ENCODE measurements at places on chromosomes 3 and 15.

GRCh38 chr15:76056931-76057330 is 2.9 kb upstream of the TMEM266 start:
- DNase-seq, result no peak

DNA sequence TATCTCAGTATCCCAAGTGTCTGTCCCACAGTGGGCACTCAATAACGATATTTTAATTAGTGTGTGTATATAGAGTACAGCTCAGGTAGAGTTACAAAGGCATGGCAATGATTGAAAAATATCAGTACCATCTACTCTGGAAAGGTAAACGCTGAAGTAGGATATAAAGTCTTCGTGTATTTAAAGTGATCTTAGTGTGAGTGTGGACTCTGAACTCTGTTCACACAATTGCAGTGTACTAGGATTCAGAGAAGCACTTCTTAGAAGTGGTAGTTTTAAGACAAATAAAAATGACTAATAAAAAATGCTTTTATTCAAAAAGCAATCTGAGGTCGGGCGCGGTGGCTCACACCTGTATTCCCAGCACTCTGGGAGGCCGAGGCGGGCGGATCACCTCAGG is 62.9 kb upstream of the RAP2B start:
- DNase-seq, result no peak

DNA sequence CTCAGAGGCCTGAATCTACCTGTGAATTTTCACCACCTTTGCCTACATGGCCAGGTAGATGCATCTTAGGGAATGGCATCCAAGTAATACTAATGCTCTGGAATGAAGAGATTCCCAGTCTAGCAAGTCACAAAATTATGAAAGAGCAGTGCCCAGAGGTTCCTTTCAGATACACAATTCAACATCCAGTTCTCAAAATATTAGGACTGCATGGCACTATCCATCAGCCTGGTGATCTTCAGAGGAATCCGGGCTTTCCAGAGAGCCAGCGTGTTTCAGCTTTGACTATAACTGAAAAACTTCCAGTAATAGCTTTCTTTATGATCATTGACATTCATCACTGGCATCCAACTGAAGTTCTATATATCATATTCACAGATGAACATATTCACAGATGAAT is 849.8 kb downstream of the AGBL1 start:
- DNase-seq, result no peak

- no peak for DNase-seq
Measured at GRCh38 chr3:14333621-14334020, 68.8 kb upstream of the SLC6A6 start.

DNA sequence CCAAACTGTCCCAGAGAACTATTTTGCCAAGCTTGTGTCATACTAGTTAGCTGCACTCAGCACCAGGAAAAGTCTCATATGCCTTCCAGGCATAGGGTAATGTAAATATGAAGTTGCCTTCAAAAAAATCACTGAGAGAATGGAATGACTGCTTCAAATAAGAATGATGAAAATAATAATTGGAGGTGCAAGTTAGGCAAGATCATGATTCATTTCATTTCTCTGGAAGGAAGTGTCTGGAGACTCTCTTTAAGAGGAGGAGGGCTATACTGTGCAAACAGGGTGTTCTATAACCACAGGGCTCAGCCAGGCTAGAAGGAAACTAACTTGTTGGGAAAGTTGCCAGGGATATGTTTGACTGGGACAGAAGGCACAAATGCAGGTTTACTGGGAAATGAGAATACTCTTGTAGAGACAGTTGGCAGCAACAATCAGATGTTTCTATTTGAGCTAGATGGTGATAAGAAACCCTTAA is 4.3 kb downstream of the SIDT1 start:
- no peak for DNase-seq

DNA sequence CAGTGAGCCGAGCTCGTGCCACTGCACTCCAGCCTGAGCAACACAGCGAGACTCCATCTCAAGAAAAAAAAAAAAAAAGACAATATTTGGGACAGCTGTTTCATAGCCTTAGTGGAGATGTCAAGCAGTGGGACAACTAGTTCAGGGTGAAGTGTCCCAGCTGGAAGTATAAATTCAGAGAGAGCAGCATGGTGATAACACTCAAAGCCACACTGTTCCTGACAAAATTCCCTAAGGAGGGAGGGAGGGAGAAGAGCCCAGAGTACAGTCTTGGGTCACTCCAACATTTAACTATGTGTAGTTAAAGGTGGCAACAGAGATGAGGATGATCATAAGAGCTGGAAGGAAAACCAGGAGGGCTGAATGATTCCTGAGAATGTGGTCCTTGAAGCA is 21.1 kb upstream of the IP6K2 start:
- DNase-seq, result no peak

DNA sequence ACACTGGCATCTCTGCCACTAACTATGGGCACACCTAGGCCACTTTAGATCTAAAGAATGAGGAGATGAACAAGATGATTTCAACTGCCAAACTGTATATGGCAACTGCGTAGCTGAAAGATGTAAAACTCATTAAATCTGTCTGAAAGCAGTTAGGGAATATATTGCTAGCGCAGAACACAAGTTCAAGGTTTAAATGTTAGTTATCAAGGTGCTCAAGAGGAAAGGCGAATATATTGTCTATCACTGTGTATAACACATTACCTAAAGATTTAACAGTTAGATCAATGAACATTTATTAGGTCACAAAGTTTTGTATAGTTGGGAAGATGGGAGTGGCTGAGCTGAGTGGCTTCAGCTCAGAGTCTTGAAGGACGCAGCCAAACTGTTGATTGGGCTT is 33.9 kb upstream of the PSMD6 start:
- no peak for DNase-seq

GRCh38 chr3:172132721-172133311 is 93.4 kb downstream of the FNDC3B start:
- DNase-seq, result no peak

- no peak for DNase-seq
Measured at GRCh38 chr15:45372041-45372995, 6.0 kb downstream of the GATM start.

DNA sequence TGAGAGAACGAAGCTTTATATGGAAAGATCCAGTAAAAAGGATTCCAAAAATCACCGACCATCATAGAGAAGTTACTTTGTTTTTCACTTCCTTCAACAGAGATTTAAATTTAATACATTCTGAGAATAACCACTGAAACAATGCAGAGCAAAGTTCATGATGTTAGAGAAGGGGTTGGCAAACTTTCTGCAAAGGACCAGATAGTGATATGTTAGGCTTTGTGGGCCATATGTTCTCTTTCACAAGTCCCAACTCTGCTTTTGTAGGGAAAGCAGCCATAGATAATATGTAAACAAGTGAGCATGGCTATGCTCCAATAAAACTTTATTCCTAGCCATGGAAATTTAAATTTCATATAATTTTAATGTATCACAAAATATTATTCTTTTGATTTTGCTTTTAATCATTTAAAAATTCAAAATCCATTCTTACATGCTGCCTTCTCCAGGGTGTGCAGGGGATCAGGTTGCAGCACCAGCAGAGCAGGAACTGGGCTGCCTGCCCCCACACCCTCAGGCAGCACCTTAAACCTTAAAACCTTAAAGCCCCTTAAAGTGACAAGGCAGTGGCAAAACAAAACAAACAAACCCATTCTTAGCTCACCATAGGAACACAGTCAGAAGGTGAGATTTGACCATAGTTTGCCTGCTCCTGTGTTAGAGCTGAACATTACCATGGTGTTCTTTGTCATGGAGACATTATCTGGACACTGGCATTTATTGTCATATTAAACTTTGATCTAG is 16.9 kb upstream of the IGSF10 start:
- no peak for DNase-seq

DNA sequence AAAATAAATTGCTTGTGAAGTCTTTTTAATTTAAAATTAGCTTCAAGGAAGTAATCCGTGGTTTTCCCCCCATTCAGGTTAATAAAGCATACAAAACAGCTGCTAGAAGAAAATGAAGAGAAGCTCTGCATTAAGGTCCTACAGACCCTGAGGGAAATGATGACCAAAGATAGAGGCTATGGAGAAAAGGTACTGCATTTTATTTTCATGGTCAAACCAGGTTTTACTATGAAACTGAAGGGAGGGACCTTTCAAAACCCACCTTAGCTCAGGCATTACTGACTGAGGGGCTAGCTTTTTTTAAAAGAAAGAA is 218.5 kb downstream of the ITPR1 start:
- DNase-seq, result no peak

- no peak for DNase-seq
Measured at GRCh38 chr3:133756716-133757694, 10.8 kb downstream of the TF start.

DNA sequence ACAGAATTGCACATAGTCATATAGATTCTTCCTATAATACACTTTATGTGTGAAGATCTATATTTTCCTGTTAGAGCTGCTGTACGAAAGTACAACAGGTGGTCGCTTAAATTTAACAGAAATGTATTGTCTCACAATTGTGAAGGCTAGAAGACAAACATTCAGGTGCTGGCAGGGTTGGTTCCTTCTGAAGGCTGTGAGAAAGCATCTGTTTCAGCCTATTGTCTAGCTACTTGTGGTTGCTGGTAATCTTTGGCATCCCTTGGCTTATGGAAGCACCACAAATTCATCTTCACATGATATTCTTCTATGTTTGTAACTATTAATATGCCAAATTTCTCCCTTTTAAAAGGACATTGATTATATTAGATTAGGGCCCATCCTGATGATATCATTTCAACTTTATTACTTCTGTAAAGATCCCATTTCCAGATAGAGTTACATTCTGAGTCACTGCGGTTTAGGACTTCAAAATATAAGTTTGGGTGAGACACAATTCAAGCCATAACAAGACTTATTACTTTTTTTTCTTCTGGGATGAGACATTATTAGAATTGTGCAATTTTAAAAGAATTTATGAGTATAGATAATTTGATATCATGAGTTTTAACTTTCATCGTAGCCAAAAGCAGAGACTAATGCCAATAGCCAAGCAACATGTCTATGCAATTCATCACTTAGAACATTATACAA is 248.1 kb upstream of the BCHE start:
- no peak for DNase-seq

GRCh38 chr3:152100491-152101132 is 168.1 kb upstream of the MBNL1 start:
- DNase-seq, result no peak

All from NCI-H510A (cell line).